ENCODE measurements at places on chromosomes 7 and 10.

- DNase-seq, result no peak
Observed at GRCh38 chr10:10914144-10914543, 103.5 kb upstream of the CELF2 start.

DNA sequence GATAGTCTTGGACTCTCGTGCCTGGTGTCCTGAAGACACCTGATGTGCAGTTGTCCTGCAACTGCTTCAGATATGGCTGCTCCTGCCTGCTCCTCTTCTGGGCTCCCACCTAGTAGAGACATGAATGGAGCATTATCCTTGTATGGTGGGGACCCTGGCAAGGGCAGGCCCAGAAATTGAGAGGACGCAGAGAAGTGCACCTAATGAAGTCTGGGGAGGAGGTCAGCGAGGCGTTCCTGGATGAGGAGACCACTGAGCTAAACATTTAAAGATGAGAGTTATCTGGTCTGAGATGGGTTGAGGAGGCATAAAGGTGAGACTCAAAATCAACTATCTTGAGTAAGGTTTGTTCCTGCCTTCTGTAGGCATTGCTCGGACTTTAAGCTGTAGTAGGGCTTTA, 66.3 kb downstream of the WDFY4 start:
- no peak for DNase-seq

DNA sequence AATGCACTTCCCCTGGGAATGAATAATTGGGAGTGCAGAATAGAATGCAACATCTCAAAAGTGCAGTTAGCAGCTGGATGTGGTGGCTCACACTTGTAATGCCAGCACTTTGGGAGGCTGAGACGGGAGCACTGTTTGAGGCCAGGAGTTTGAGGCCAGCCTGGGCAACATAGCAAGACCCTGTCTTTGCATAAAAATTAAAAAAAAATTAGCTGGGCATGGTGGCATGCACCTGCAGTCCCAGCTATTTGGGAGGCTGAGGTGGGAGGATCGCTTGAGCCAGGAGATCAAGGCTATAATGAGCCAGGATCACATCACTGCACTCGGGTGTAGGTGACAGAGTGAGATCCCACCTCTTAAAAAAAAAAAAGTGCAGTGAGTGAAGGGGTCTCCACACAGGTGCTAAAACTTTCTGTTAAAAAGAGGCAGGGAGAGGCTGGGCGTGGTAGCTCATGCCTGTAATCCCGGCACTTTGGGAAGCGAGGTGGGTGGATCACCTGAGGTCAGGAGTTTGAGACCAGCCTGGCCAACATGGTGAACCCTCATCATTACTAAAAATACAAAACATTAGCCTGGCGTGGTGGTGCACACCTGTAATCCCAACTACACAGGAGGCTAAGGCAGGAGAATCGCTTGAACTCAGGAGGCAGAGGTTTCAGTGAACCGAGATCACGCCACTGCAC, 13.5 kb upstream of the ZMIZ1 start:
- DNase-seq, result no peak

- DNase-seq, result no peak
Observed at GRCh38 chr7:150829426-150829825, 22.9 kb upstream of the AOC1 start.

- no peak for DNase-seq
Observed at GRCh38 chr10:17348501-17349349, 105.7 kb downstream of the ST8SIA6 start.
